ENCODE measurements at places on chromosomes 12 and 14. TPM values are rescaled to one million over a fixed set of nuclear protein-coding genes. Genes with fewer than 3 reads are reported as not detected.

Gene TEX52
- not detected for total RNA-seq

DNA sequence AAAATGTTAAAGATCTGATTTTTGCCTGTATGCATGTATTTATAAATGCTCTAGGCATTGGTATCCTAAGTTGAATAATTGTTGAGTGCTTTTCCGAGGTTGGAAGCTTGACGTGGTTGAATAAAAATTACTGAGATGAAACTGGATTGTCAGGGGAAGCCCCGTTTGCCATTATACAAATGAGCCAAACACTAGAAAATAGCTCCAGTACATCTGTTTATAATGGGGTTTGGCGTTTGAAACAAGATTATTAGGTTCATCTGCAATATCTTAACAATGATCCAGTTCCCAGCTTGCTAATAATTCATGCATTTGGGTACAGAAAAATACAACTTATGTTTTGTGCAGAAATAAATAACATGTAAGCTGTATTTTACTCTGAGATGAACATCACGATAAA lies 789.6 kb downstream of the GALC start:
- H3K4me1 ChIP-seq = no peaks in the 10 kb centered on the region
- H3K4me3 ChIP-seq = no peak overlapping the region
- DNase-seq = no peak
- no peak overlapping the region for H3K27ac ChIP-seq
- no peaks in the 10 kb centered on the region for H3K27me3 ChIP-seq

DNA sequence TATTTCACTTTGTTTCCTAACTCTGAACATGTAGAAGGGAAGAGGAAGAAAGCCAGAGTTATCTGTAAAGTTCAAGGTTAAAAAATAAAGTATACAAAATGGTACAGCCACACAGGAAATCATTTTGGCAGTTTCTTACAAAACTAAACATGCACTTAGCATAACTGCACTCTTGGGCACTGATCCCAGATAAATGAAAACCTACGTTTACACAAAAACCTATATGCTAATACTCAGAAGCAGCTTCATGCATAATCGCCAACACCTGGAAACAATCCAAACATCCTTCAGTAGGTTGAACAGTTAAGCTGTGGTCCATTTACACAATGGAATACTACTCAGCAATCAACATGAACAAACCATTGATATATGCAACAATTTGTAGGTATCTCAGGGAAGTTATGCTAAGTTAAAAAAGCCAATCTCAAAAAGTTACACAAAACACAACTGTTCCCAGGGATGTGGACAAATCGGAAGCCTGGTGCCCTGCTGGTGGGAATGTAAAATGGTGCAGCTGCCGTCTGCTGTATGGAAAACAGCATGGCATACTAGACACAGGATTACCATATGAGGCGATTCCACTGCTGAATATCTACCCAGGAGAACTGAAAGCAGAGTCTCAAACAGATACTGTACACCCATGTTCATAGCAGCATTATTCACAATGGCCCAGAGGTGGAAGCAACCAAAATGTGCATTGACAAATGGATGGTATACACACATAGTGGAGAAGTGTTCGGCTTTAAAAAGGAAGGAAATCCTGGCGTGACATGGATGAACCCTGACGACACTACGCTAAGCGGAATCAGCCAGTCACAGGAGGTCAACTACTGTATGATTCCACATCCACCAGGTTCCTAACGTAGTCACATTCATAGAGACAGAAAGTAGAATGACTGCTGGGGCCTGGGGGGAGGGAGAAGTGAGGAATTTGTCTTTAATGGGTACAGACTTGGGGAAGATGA lies 37.7 kb downstream of the NRDE2 start:
- no peak for DNase-seq
- no peaks in the 10 kb centered on the region for H3K27me3 ChIP-seq
- peaks cover 32% of the 10 kb centered on the region for H3K36me3 ChIP-seq
- no peak overlapping the region for H3K27ac ChIP-seq
- no peak overlapping the region for H3K4me3 ChIP-seq
- H3K4me1 ChIP-seq = no peaks in the 10 kb centered on the region

Gene NINJ2
- total RNA-seq = 0.69 TPM

GRCh38 chr14:90616881-90617280 lies 199.3 kb downstream of the TTC7B start:
- H3K36me3 ChIP-seq = peaks cover 15% of the 10 kb centered on the region
- no peak overlapping the region for H3K27ac ChIP-seq
- H3K27me3 ChIP-seq = no peaks in the 10 kb centered on the region
- no peak for DNase-seq
- H3K4me3 ChIP-seq = no peak overlapping the region

DNA sequence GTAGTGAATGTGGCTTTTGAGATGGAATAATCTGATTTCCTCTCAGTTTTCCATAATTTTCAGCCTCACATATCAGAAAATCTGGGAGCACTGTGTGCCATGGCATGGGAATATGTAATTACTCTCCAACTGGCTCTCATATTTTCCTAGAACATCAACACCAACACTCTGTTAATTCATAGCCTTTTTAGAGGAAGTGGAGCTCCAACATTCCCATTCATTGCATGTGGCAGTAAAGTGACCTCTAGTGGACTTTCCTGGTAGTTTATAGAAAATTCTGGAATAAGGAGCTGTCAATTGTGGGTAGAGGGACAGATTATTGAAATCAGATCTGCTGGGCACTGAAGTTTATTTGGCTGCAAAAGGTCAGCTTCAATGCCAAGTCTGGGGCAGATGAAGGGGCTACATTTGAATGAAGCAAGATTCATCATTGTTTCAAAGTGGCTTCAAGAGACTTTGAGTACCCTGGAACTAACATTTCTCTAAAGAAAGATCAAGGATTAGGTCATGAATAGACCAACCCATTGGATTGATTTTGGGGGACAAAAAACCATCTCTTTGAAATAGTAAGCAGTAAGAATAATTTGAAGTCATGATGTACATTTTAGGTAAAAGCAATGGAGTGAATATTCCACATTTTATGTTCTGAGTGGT lies 23.6 kb upstream of the USP44 start:
- DNase-seq = no peak
- peaks cover 15% of the 10 kb centered on the region for H3K27me3 ChIP-seq
- H3K4me3 ChIP-seq = no peak overlapping the region
- H3K27ac ChIP-seq = no peak overlapping the region

GRCh38 chr12:3139760-3140159 lies 62.6 kb downstream of the TSPAN9 start:
- H3K27me3 ChIP-seq = no peaks in the 10 kb centered on the region
- H3K4me1 ChIP-seq = peaks cover 6% of the 10 kb centered on the region
- no peak overlapping the region for H3K27ac ChIP-seq
- no peak overlapping the region for H3K4me3 ChIP-seq

Gene ARHGEF25
- total RNA-seq = 62.4 TPM

DNA sequence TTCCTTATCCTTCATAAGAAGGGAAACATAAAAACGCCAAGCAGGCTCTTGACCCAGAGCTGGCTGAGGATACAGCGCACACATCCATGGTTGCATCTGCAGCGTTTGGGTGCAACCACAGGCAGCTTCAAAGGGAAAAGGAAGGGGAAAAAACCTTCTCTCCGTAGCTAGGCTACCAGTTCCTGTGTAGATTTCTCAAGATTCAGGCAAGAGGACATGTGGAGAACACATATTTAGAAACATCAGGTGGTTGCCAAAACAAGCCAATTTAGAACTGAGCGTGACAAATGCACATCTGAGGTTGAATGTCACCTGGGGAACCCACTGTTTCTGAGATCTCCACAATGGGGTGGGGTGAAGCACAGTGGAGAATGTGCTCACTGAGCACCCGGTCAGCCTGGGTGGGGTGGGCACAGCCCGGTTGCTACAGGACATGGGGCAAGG lies 78.3 kb upstream of the BDKRB2 start:
- H3K36me3 ChIP-seq = no peaks in the 10 kb centered on the region
- H3K4me3 ChIP-seq = no peak overlapping the region
- peak overlapping the region; percentile 17 for H3K27ac ChIP-seq

DNA sequence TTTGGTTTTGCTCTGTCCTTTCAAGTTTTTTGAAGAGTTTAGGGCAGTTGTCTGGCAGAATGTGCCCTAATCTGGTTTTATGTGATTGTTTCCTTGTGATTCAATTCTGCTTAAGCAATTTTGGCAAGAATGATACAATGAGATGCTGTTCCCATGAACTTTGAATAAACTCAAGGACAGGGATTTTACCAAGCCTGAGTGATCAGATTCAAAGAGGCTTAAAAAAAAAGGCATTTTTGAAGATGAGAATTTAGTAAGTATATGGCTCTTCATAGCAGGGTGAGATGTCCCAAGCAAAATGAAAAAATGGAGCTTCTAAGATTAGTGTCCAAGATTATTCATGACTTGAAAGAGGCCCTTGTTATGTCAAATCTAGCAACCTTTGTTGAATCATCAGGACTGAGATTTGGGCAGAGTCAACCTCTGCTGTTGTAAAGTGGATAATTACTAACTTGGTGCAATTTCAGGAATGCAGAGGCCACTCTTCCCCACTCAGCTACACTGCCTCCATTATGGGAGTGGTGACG lies 180.6 kb upstream of the NUDT4 start:
- DNase-seq = no peak
- H3K4me1 ChIP-seq = peaks cover 46% of the 10 kb centered on the region
- H3K27ac ChIP-seq = peak overlapping the region; percentile 10
- no peaks in the 10 kb centered on the region for H3K27me3 ChIP-seq

Gene CELA1
- not detected for total RNA-seq
